Stimulated activated CD4-positive, alpha-beta T cell treated with anti-CD3 and anti-CD28 coated beads, Interleukin-1b, Interleukin-23, amount 100 ng/mL, for 4 hours (primary cell): ENCODE measurements at places on chromosomes 13 and 19.
A peak's percentile ranks its signal among the peaks of the same experiment; 100 is the strongest.

GRCh38 chr13:110964229-110965037 lies 49.6 kb upstream of the ANKRD10 start:
- no peak for DNase-seq

- peak; percentile 22 for DNase-seq
These were observed 4.2 kb downstream of the LIPE start for GRCh38 chr19:42422901-42423461.

- no peak for DNase-seq
These were observed 276.7 kb downstream of the POU4F1 start for GRCh38 chr13:78326633-78327032.

DNA sequence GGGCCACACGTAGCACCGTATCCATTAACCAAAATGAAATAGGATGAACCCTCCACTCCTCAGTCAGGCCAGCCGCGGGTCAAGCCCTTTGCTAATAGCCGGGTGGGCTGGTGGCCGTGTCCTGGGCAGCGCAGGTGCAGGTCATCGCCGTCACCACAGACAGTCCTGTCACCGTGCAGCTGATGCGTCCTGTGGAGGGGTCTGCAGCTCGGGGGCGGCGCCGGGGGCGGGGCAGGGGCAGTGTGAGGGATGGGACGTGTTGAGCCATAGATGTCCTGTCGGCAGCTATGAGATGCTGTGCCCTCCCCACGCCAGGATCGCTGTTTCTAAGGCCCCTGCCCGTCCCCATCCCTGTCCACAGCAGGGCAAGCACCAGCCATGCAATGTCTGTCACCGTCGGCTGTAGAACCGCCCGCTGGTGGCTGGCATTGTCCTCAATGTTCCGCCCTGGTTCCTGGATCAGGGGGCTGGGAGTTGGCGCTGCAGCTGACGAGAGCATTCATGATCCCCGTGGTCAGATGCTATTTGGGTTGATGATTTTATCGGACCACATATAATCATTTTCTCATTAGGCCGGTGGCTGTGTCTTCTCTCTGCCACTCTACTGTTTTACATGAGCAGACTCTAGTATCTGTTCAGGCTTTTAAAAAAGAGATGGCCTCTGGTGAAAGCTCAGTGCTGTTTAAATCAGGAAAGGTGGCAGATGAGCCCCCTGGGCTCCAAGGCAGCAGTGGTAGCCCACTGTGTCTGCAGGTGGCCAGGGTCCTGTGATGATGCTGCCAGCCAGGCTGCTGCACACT lies 126.1 kb downstream of the KDM4B start:
- DNase-seq, result no peak

DNA sequence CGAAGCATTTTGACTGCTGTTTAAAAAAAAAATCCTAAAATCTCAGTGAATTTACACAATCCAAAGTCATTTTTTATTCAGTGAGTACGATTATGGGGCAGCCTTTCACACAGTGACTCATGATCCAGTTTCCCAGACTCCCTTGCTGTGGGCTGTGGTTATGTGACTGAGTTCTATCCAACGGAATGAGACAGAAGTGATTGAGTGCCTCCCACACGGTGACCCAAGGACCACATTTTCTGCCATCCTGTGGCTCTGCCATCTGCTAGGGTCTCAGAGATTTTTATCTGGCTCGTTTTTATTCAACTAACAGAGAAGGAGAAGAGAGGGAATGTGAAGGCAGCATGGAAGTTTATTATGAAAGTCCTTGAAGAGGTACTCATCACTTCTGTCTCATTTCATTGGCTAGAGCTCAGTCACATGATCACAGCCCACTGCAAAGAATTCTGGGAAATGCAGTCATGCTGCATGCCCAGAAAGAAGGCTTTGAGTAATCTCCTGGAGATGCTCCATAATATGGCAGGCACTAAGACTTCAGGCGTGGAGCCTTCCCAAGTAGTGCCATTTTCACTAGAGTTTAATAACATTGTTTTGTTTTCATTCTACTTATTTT lies 999.4 kb downstream of the UQCRFS1 start:
- DNase-seq, result no peak

GRCh38 chr13:30868799-30869470 lies 37.1 kb upstream of the MEDAG start:
- DNase-seq, result no peak

DNA sequence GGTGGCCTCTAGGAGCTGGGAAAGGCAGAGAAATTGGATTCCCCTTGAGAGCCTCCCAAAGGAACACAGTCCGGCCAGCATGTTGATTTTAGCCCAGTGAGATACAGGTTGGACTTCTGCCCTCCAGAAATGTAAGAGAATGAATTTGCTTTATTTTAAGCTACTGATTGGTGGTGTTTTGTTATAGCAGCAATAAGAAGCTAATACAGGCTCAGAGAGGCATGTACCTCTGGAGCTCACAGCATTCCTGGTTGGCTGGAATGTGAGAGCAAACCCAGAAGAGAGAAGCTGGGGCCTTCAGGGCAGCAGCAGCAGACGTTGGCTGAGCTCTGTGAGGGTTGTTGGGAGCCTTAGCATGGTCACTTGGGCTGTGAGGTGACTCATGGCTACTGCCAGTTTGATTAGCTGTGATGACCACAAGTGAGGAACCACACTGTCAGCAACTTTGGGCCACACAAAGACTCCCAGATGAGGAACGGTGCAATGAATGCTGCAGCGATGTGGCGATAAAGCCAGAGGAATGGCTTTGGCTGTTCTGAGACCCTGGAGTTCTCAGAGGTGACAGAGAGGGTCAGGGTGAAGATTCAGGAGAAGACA lies 80.1 kb downstream of the CYSLTR2 start:
- DNase-seq, result no peak

DNA sequence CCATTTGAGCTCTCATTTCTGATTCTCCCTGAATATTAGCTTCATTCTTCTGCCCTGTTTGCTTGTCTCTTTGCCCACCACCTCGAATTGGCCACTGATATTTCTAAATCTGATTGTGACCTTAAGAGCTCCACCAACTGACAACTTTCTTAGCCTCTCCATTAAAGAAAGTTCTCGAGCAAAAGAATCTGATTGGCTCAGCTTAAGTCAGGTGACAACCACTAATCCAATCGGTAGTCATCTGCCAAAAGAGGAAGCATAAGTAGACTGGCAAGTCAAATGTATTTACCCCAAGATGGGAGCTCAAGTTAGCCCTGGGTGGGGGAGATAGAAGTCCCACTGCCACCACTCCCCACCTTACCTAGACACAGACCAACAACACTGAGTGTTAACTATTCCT lies 41.5 kb downstream of the NOTCH3 start:
- DNase-seq, result no peak

- DNase-seq, result no peak
These were observed 581.6 kb upstream of the SGCG start for GRCh38 chr13:22599156-22599555.

GRCh38 chr19:6718741-6719539 lies 1.5 kb downstream of the C3 start:
- DNase-seq, result no peak

DNA sequence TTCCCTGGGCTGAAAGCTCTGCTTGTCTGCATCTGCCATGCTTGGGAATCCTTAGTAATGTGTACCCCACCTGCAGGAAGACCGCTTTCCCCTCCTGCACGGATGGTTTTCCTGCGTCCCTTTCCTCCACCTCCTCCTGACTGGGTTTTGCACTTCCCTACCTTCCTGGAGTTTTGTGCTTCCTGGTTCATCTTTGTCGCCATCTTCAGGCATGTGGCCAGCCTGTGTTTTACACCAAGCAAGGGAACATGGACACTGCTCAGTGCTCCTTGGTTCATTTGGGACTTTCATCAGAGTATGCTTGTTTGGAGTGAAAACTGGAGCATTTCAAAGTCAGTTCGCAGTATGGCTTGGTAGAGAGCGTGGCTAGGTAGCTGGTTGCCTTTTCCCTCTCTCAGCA lies 30.7 kb downstream of the ERICH6B start:
- no peak for DNase-seq

- no peak for DNase-seq
These were observed 21.3 kb downstream of the TGFB1 start for GRCh38 chr19:41332468-41332867.

DNA sequence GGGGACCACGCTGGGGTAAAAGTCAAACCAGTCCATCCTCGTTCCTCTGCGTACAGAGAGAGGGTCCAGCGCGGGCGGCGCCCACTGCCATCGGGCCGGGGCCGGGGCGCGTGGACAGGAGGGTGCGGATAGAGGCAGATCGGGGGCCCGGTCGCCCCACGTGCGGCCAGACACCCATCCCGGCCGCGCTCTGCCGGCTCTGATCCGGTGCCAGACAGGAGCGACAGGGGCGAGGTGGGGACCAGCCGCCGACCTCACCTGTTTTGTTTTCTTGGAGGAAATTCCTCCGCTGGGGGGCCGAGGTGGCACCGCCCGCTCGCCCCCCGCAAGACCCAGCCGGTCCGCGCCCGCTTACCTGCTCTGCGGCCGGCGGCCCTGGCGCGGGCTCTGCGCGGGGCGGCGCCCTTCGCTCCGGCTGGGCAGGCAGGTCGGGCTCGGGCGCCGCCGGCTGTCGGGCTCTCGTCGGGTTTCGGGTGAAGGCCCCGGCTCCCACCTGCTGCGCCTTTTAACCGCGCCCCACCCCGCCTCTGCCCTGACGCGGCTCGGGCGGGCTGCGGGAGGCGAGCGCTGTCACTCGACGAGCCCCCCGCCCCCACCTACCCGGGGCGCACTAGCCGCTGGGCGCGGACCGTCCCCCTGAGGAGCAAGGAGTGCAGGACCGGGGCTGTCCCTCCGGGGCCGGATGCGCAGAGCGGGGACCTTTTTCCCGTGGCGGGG lies at the start of gene GJB6:
TSS of gene GJB6 (minus strand) at position 481 of the 717 bp plus-strand sequence. CDS start 8,839 bp downstream, outside the sequence.
- DNase-seq, result peak; percentile 23

GRCh38 chr13:99151516-99151915 lies 49.1 kb upstream of the UBAC2 start:
- DNase-seq, result no peak
